ENCODE measurements at places on chromosomes 7 and 10. TPM values are rescaled to one million over a fixed set of nuclear protein-coding genes. Genes with fewer than 3 reads are reported as not detected.

GRCh38 chr10:13231190-13231589 is 3.0 kb downstream of the UCMA start:
- no peak for DNase-seq

GRCh38 chr7:42770114-42770513 is 141.8 kb downstream of the C7orf25 start:
- DNase-seq: no peak

- DNase-seq: no peak
Observed at GRCh38 chr10:1597370-1598146, 139.8 kb downstream of the ADARB2 start.

GRCh38 chr7:149307775-149308501 is 45.9 kb downstream of the ZNF783 start:
- DNase-seq: no peak

GRCh38 chr10:123563581-123563855 is 102.6 kb upstream of the GPR26 start:
- DNase-seq: no peak

DNA sequence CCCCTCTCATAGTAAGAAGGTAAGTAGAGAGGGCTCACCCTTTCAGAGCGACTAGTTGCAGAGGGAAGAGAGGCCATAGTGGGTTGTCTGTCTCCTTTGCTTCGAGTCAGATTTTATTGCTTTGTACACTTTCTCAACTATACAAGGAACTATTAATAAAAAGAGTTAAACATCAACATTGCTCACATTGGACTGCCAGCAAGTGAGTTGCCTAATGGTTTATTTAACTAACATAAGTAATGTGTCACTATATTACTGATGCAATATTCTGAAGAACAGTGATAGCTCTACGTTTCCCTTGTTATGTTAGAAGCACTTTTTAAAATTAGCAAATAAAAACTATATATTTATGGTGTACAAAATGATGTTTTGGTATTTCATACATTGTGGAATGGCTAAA is 451.0 kb downstream of the GRM8 start:
- no peak for DNase-seq

- DNase-seq: no peak
Observed at GRCh38 chr10:35447693-35448407, 111.5 kb downstream of the CCNY start.

GRCh38 chr7:106057204-106057961 is 54.7 kb downstream of the SYPL1 start:
- no peak for DNase-seq

DNA sequence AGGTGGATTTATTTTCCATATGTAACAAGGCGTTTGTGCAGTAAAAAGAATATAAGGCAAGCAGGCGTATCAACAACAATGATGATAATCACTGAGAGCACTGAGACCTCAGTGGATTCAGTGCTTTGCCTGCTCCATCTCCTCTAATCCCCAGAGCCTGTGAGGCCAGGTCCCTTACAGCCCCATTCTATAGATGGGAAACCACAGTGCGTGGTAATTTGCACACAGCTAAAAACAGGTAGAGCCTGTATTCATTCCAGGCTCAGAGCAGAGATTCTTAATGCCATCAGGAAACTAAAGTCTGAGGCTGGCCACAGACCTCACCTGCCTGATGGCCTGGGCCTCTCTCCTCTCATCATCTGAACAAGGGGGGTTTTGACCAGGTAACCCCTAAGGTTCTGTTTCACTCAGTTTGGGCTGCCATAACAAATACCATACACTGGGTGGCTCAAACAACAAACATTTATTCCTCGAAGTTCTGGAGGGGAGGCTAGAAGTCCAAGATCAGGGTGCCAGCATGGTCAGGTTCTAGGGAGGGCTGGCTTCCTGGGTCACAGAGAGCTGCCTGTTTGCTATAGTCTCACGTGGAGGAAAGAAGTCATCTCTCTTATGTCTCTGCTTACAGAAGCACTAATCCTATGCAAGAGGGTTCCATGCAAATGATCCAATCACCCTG is 10.3 kb upstream of the RASSF4 start:
- no peak for DNase-seq

DNA sequence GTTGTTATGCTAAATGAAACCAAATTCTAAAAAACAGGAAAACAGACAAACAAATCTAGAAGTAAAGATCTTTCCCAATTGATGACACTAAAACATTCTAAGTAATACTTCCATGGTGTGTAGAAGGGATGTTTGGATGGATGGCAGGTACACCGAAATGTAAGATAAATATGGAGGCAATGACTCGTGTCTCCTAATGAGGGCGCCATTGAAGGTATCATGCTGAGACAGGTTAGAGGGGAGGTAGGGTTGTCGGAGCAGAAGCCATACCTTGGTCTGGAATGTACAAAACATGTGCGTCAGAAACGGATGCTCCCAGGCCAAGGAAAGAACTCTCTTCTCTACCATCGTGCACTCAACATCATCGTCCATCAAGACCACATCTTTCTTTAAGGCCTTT is 101.4 kb downstream of the PRKCQ start:
- DNase-seq: no peak

GRCh38 chr7:133530682-133531081 is 277.8 kb downstream of the EXOC4 start:
- DNase-seq: no peak

DNA sequence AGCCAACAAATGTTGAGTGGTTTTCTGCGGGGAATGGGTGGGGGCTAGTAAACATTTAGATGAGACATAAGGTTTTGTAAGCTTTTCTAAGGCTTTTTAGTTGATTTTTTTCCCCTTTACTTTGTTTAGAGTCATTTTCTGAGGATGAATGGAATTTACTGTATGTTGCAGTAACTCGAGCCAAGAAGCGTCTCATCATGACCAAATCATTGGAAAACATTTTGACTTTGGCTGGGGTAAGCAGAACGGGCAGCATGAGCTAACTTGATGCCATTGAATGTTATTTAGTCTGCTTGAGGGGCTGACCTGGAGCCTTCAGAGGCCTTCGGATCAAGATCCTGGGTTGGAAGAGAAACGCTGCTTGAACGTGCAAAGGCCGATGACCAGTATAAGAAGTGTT is 37.3 kb downstream of the FBH1 start:
- DNase-seq: no peak

- no peak for DNase-seq
Observed at GRCh38 chr7:24907311-24907886, 72.6 kb downstream of the OSBPL3 start.

DNA sequence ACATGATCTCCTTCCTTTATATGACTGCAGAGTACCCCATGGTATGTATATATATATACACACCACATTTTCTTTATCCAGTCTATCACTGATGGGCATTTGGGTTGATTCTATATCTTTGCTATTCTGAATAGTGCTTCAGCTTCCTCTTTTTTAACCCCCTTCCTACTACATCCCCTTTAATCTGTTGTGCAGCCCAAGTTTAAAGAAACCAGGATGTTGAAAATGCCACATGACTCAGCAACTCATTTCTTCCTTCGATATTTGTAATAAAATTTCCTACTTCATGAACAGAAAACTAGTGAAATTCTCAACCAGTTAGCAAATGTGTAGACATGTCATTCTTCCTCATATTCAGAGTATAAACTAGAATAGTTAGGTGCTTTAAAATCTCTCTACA is 1245.7 kb upstream of the SORCS1 start:
- DNase-seq: no peak

GRCh38 chr7:127393368-127394058 is 1.0 kb upstream of the ZNF800 start:
- no peak for DNase-seq

GRCh38 chr7:158324397-158325360 is 262.9 kb downstream of the PTPRN2 start:
- no peak for DNase-seq

GRCh38 chr10:125533866-125534265 is 149.1 kb downstream of the TEX36 start:
- DNase-seq: no peak

DNA sequence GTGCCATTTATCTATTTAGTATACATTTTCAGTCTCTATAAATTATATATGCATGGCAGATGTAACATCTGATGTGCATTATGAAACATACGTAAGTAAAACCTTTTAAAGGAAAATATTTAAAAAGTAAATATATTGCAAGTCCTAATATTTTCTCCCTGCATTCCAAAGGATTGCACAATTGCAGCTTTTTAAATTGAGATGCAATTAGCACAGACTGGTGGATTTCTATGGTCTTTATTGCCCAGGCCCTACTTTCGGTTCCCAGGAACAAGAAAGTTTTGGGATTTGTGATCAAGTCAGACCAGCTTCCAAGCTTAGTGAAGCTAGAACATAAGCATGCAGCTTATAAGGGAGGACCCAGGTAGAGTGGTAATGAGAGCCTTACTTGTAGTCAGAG is 337.8 kb downstream of the NRG3 start:
- DNase-seq: no peak

DNA sequence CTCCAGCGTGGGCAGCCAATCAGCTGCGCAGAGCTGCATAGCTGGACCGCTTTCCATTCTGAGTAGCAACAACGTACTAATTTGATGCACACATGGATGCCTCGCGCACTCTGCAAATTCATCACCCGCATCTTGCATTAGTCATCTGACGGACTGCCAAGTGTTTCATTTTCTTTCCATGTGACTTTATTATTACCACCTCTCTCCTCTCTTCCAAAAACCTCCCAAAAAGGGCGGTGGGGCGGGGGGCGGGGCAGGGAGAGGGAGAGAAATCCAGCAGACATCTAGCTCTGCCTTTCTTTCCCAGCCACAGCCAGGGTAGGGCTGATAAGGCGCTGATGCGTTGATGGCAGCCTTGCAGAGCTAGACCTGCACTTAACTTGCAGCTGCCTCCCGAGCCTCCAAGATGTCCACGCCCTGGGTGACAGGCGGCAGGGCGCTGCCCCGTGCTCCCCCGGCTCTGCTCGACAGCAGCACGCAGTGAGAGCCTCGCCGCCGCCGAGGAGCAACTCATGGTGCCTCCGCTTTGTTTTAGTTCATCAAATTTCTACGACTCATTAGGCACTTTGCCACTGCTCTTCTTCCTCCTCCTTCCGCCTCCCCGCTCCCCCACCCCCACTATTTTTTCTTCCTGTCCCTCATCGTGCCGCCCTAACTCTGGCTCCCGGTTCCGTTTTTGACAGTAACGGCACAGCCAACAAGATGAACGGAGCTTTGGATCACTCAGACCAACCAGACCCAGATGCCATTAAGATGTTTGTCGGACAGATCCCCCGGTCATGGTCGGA is 147.3 kb downstream of the CELF2 start:
- peak; percentile 67 for DNase-seq

GRCh38 chr10:86355571-86356038 is 11.0 kb downstream of the GRID1 start:
- peak; percentile 75 for DNase-seq

GRCh38 chr7:131183611-131184119 is 144.0 kb upstream of the MKLN1 start:
- DNase-seq: no peak

- peak; percentile 63 for DNase-seq
Observed at GRCh38 chr10:71266147-71266917, 52.7 kb upstream of the SLC29A3 start.

DNA sequence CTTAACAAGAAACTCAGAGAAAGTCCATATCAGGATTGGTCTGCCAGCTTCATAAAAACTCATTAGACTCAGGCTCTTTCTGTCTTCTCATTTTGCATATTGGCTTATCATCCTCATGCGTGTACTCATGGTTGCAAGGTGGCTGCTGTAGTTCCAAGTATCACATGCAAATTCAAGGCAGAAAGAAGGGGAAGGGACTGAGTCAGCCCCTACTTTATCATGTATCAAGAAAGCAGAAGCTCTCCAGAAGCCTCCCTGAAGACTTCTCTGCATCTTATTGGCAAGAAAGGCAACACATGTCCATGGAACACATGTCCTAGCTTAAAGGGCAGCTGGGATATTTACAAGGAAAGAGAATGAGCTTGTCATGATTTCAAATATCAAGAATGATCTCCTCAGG is 19.4 kb upstream of the EZH2 start:
- no peak for DNase-seq

- DNase-seq: no peak
Observed at GRCh38 chr7:85875398-85875797, 688.5 kb upstream of the SEMA3D start.

The TMEM229A gene
- total RNA-seq: not detected

The KIF11 gene
- 0.61 TPM for total RNA-seq

The NDUFA5 gene
- 273 TPM for total RNA-seq

The TCAF2 gene
- 2.7 TPM for total RNA-seq

The FXYD4 gene
- total RNA-seq: not detected

The TMEM176B gene
- 26.5 TPM for total RNA-seq

The CYP3A4 gene
- total RNA-seq: not detected

The STEAP1B gene
- total RNA-seq: 0.15 TPM

The IRF5 gene
- 0.60 TPM for total RNA-seq

The OR2A5 gene
- total RNA-seq: not detected

The HTRA1 gene
- 71.6 TPM for total RNA-seq

The PLXNA4 gene
- total RNA-seq: 11.2 TPM

The SPDYE9 gene
- total RNA-seq: not detected

The C10orf62 gene
- not detected for total RNA-seq

The SPAM1 gene
- not detected for total RNA-seq

The NEUROD6 gene
- not detected for total RNA-seq

The GUSB gene
- 12.8 TPM for total RNA-seq

The MBL2 gene
- total RNA-seq: not detected

The SPDYE5 gene
- not detected for total RNA-seq

The STAG3 gene
- 1.4 TPM for total RNA-seq

Data from heart right ventricle (tissue), 16 donors.